ENCODE measurements at places on chromosomes 7 and 10.

DNA sequence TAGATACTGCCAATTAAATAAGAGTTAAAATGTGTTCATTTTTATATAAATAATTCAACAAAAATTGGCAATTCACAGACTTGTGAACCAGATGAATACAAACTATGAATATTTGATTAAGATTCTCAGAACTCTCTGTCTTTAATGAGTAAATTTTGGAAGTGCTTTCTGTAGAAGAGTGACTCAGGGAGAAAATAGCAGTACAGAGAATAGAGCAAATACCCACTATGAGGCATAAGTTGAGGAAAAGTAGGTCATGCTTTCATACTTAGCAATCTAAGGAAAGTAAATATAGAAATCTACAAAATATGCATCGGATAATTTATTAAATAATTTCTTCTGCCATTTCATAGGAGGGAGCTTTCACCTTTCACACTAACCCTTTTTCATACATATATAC is 117.7 kb upstream of the TMEM106B start:
- DNase-seq, result no peak

- no peak for DNase-seq
Measured at GRCh38 chr10:29748109-29748650, 113.4 kb upstream of the SVIL start.

DNA sequence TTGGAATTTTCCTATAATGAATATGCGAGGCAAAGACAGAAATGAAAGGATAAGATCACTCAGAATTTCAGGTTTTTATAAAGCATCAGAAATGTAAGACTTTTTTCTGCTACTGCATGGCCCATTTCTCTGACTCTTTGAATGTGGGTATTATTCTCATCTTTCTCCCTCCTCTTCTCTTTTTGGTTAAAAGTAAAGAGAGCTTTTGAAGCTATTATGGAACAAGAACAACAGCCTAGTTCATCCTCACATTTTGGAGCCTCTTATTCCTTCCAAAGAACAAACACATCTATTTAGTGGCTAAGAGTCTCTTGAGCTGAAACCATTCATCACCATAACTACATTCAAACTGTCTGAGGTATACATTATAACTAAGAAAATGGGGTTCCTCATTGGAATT is 19.4 kb upstream of the ATRNL1 start:
- DNase-seq, result no peak

- no peak for DNase-seq
Measured at GRCh38 chr10:121736315-121737130, 138.3 kb upstream of the FGFR2 start.

DNA sequence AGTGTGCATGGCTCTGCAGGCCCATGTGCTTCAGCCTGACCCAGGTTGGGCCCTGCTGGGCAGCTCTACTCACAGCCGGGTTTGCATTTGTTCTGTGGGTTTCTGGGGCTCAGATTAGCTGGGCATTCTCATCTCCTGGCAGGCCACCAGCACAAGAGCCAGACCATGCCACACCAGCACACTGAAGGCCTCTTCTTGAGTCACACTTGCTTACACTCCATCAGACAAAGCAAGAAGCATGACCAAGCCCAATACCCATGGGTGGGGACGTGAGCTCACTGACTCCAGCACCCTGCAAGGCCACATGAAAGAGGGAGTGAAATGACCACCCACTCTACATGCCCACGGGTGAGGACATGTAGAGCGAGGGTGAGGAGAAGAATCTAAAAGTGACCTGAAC is 257.8 kb upstream of the PPP2R2D start:
- no peak for DNase-seq

DNA sequence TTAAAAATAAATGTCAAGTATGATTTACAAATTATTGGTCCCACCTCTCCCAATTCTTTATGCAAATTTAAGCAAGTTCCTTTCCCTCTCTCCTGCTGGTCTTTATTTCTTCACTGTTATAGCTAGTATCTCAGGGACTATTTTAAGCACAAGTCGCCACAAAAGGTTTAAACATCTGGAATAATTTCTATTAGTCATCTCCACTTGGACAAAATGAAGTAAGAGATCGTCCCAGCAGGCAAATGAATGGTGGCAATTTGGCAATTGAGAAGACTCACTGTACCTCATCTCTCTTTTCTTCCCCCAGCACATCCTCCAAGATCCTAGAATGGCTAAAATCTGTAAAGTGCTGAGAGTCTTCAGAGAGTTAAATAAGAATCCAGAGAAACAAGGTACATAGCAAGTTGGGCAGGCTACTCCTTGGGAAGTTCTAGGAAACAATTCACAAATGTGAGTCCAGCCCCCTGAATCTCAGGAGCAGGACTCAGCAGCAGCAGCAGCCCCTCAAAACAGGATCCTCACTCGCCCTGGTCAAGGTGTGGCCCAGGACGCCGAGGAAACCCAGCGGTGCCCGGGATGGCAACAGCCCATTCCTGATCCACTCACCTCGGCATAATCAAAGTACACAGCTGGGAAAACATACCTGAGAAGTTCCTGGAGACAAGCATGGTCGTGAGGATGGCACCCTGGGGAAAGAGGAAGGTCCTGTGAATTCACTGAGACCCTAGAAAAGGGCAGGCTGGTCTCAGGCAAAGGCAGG is 30.3 kb upstream of the NDST2 start:
- DNase-seq, result no peak

DNA sequence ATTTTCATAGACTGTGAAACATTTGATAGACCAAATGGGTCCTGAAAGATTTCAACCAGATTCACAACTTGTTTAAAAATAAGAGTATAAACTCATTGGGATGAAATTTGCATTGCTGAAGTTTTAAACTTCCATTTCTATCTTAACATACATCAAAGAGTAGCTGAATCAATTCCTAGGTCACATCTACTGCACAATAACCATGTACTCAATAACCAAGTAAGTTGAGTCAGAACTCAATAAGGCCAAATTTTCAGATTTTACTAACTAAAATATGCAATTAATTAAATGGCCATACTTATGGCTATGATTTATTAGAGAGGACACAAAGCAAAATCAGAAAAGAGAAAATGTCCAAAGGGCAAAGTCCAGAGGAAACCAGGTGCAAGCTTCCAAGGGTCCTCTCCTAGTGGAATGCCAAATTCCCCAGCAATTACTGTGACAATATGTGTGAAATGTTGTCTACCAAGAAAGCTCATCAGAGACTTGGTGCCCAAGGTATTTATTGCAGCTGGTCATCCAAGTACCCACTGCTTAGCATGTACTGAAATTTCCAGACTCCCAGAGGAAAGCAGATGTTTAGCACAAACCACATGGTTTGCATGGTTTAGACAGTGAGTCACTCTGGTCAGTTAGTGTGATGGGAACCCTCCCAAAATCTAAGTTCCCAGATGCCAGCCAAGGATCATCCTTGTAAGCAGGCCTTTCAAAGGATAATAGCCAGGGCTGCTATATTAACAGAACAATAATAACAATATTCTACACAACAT is 238.9 kb downstream of the IPMK start:
- no peak for DNase-seq

GRCh38 chr10:70683601-70683934 is 11.3 kb downstream of the ADAMTS14 start:
- no peak for DNase-seq

DNA sequence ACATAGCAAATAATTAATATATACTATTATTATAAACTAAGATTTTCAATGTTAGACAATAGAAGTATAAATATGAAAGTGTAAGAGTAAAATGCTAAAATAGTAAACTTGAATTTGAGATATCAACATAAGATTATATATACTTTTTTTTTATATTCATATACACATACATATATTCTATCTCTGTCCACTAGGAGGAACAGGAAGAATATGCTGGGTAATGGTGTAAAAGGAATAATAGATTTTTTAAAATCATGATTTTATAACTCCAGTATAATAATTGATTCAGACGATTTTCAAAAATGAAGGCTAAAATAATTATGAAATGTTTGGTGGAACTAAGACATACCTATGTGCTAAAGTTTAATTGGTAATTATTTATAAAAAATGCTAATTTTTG is 37.7 kb downstream of the AGMO start:
- no peak for DNase-seq

DNA sequence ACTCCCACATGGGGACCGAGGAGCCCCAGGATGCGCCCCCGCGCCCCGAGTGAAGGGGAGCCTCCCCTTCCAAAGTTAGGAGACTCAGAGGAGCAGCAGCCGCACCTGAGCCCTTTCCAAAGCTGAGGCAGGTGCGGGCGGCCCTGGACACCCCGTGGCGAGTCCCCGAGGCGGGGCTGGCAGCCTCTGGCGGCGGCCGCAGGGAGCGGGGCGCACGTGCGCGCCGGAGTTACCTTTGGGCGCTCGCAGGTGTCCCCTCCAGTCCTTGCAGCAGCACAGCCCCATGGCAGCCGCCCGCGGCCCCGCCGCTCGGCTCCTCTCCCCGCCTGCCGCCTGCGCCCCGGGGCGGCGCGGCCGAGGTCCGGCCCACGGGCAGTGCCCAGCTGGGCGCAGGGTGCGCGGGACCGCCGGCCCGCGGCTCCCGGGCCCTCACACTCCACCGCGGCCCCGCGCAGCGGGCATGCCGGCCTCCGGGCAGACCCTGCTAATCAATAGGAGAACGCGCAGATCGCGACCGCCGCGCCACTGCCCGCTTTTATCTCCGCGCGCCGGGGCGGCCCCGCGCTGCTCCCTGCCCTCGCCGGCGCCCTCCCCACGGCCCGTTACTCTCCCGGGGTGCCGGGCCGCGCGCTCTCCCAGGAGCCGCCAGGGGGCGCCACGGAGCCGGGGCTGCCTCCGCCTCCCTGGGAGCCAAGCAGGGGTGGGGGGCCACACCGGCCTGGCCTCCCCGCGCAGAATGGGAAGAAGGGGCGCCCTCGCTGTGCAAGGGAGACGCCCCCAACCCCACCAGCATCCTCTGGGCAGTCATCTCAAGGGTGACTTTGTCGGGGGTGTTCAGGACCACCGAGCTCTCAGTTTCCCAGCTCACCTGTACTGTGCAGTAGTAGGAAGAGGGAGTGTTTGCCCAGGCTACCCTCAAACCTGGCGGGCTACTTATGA is 80.8 kb downstream of the ARHGAP22 start:
- peak; percentile 31 for DNase-seq

DNA sequence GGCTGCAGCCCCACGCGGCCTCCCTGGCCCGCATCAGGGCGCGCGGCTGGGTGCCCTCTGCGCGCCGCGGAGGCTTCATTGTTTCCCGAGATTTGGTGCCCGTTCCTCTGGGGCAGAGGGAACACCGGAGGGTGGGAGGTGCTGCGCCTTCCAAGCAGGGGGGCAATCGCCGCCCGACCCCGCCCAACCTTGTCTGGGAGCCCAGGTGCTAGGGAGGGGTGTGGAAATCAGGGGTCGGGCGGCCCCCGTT is 1.0 kb upstream of the NRP1 start:
- no peak for DNase-seq

DNA sequence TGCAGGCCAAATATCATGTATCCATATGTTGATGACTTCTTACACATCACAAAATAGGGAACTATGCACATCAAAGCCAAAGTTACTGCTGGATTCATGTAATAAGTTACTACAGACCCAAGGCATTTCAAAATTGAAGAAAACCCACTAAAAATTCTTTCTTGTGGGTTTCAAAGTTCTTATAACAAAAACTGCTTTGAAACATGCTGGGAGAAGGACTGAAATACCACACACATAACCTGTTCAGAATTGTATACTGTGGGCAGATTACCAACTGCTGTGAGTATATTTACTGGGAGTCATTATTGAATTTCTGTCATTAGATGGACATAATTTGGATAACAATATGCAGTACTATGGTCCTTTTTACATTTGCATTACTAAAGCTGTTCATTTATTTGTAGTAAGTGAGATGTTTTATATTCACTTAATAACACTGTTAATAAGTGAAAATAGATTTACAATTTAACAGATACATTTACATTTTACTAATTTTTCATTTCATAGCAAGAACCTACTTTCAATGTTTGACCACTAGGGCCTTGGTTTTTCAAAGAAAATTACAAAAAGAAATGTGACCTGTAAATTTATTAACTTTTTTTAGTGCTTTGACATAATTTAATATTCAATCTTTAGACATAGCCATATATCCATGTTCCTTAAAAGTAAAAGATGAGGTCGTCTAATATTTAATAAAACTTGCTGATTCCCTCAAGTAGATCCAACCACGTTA is 132.6 kb downstream of the MAGI2 start:
- DNase-seq, result no peak

- no peak for DNase-seq
Measured at GRCh38 chr7:10076660-10077300, 896.9 kb upstream of the PHF14 start.

- no peak for DNase-seq
Measured at GRCh38 chr7:145212050-145212449, 376.2 kb upstream of the TPK1 start.

DNA sequence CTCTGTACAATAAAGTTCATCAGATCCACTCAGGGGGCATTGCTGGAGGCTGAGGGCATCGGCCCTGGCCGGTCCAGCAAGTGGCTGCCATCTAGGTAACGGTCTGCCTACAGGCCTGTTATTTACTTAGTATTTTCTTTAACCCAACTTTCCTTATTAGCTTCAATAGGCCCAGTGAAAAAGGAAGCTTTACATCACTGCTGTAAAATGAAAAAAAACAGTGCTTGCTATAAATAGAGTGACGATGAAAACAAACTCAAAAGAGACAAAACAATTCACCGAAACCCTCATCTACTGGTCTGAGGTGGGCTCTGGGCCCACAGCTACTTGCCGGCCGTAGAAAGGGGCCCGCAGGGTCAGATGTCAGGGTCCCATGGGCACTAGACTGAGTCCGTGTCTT is 192.5 kb downstream of the ELFN1 start:
- DNase-seq, result no peak

GRCh38 chr7:105715528-105715927 is 134.2 kb upstream of the EFCAB10 start:
- DNase-seq, result no peak

DNA sequence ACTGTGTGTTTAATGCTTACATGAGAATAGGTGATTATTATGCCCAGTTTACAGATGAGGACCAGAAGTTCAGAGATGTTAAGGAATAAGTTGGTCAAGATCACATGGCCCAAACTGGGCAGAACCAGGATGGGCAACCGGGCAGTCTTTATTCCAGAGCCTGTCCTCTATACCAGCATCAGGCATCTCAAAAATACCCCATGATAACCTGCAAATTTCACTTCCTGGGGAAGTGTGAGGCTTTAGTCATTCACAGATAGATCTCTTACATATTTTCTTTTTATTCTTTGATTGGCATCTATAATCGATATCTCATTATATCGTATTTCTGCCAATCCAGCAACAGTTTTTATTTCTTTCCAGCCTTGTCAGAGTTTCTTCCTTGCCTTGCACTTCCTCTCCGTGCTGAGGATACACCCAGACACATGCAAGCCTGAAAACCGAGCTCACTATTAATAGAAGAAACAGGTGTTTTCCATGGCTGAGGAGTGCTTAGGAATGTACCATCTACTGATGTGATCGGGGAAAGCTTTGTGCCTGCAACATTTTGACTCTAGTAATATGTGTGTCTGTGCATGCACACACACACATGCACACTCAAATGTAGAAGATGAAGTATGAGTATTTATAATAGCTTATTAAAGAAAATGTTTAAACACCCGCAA is 82.4 kb downstream of the CREM start:
- no peak for DNase-seq

GRCh38 chr7:105002-105401 is 87.4 kb upstream of the FAM20C start:
- DNase-seq, result no peak

GRCh38 chr7:20238754-20239324 is 21.7 kb upstream of the MACC1 start:
- DNase-seq, result no peak

GRCh38 chr7:110988890-110989501 is 101.9 kb upstream of the LRRN3 start:
- DNase-seq, result no peak

GRCh38 chr10:131723297-131724168 is 177.3 kb upstream of the PPP2R2D start:
- DNase-seq, result no peak
